ENCODE measurements at places on chromosomes 7 and 10.

DNA sequence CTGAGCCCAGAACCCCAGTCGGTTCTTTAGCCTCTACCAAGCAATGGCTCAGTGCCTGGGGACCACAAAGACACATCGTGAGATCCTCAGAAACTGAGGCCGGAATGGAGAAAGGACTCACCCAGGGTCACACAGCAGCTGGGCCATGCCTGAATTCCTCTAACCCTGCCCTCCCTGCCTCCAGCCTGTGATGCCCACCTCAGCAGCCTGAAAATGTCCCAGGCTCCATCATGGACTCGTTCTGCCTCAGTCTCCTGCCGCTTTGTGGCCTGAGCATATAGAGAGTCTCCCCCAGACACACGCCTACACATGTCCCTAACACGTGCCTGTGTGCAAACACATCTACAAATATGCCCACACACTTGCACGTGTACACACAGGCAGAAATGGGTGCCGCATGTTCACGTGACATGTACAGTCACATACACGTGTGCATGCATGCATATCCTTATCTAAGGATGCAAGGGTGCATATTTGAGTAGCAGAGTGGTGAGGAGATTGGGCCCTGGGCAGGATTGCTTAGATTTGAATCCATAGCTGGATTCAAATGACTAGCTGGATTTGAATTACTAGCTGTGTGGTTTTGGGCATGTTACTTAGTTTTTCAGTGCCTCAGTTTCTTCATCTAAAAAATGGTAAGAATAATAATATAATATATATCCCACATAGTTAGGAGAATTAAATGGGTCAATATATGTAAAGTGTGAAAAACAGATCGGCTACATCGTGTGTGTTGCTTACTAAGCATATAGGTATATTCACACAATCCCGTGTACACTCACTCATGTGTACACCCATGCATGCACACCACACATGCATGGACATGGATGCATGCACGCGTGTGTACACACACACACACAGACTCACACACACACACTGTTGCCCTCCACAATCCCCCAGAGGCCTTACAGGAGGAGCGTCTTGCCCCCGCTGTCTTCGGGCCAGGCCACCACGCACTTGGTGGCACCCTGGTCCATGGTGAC is 2.4 kb downstream of the TACR2 start:
- no peak for DNase-seq

DNA sequence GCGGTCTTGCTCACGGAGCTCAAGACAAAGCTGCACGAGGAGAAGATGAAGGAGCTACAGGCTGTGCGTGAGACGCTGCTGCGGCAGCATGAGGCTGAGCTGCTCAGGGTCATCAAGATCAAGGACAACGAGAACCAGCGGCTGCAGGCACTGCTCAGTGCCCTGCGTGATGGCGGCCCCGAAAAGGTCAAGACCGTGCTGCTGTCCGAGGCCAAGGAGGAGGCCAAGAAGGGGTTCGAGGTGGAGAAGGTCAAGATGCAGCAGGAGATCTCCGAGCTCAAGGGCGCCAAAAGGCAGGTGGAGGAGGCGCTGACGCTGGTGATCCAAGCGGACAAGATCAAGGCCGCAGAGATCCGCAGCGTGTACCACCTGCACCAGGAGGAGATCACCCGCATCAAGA is 51.4 kb downstream of the JAKMIP3 start:
- DNase-seq, result no peak

DNA sequence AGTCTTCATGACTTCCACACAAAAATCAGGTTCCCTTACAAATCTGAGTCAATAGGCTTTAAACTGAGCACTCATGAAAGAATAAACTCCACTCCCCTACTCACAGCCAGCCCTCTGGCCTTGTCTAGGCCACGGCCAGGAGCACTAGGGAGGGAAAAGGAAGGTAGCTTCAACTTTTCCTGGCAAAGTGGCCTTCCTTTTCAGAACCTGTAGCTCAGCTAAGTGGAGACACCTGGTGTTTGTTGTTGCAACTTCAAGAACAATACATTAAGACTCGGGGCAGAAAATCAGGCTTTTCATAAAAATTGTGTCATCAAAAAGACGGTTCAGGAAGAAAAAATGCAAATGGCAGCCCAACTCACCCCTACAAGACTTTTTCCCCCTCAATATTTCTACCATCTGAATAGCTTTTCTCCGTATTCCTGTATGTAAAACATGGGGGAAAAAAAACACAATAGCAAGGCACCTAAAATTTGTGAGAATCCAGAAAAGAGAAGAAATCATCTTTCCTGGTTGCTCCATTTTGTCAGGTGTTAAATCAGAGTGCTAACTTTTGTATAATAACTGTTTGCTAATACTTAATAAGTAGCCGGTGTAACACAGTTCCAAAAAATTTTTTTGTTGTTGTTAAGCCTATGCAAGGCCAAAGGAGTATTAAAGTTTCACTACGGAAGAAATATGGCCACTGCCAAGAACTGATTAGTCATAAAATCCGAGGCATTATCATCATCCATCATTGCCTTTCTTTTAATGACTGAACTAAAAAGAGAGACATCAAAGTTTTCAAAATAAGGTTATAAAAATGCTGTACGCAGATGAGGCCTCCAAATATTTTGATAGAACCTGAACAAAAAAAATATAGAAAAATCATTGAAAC is 66.2 kb upstream of the ARID5B start:
- no peak for DNase-seq

- DNase-seq, result peak; percentile 23
Measured at GRCh38 chr7:151248346-151249033, at the start of gene SMARCD3. TSS of gene SMARCD3 (minus strand) at chr7:151248694. CDS start at chr7:151248562, 132 bp downstream.

- DNase-seq, result no peak
Measured at GRCh38 chr7:41822259-41822817, 119.4 kb upstream of the INHBA start.

- no peak for DNase-seq
Measured at GRCh38 chr7:155577509-155577905, 31.1 kb upstream of the CNPY1 start.

- peak; percentile 55 for DNase-seq
Measured at GRCh38 chr10:91788527-91788926, 9.7 kb upstream of the TNKS2 start.

GRCh38 chr10:93852476-93853095 is 41.2 kb upstream of the SLC35G1 start:
- no peak for DNase-seq

DNA sequence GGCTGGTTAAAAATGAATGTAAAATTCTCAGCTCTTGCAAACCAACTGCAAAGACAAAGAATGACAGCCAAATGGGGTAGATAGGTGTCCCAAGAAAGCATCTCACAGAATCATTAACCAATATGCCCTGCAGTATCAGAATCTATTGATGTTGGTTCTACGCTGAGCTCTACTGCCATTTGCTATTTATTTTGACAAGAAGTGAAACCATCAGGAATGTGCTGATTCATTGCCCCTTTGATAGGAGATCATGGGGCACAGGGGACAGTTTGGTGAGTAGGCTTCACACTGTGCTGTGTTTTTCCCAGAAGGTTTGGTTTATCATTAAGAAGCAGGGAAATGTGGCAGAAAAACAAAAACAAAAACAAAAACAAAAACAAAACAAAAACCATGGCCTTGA is 19.4 kb upstream of the CDC14C start:
- no peak for DNase-seq

DNA sequence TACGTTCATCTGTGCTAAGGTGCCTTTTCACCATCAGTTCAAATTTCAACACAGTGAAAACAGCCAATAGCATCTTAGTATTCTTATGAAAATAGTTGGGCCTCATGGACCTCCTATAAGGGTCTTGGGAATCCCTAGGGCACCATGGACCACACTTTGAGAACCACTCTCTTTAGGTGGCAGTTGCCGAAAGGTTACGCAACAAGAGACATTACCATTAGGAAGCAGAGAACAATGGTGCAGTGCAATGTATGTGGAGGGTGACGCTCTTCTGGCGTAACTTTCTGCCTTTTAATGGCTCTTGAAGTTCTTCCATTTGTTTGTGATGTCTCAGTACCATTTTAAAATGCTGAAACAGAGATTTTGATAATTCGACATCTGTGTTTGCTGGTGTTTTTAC is 131.1 kb downstream of the CNNM2 start:
- DNase-seq, result no peak

DNA sequence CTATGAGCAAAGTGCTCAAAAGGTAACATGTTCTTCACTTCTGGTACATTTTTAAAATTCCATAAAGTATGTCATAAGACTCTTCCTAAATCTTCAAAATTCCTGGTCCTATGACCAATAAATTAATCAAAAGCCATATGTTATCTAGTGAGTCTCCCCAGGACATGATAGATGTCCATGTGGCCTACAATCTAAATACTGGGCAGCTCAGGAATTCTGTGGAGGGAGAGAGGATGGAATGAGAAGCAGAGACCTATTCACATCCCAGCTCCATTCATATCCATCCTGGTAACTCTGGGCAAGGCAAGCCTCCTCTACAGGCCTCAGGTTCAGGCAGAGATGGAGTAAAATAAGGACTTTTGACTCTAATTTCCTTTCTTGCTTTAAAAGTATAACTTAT is 224.8 kb downstream of the MTERF1 start:
- no peak for DNase-seq

GRCh38 chr10:127417686-127418401 is 131.3 kb upstream of the NPS start:
- DNase-seq, result no peak

DNA sequence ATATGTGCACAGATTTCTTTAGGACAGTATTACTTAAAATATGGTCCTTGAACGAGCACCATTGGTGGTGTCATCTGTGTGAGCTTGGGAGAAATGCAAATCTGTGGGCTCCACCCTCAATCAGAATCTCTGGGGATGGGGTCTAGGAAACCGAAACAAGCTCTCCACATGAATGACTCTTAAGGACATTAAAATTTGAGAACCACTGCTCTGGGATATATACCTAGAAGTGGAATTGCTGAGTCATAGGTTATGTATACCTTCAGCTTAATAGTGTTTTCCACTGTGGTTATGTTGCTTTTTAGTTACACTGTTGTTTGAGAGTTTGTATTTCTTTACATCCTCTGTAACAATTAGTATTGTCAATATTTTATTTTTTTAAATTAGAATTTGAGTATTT is 24.0 kb downstream of the ZNRF2 start:
- DNase-seq, result no peak

DNA sequence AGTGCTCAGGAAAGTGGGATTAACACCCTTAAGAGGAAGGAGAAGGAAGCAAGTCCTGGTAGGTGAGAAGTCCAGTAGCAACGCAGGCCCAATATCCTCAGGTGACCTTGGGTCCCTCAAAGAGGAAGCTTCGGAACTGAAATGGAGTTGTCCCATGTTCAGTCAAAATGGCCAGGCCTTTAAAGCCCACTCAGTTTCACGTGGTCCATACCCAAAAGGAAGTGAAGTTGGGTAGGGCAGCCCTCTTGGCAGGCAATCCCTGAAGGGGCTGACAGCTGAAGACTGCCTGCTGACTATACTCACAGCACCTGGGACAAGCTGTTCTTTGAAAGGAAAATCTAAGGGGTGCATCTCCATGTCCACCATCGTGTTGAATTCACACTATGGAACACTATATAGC is 3.0 kb downstream of the GSAP start:
- DNase-seq, result no peak

- peak; percentile 84 for DNase-seq
Measured at GRCh38 chr10:24851629-24852028, 100.8 kb downstream of the PRTFDC1 start.

DNA sequence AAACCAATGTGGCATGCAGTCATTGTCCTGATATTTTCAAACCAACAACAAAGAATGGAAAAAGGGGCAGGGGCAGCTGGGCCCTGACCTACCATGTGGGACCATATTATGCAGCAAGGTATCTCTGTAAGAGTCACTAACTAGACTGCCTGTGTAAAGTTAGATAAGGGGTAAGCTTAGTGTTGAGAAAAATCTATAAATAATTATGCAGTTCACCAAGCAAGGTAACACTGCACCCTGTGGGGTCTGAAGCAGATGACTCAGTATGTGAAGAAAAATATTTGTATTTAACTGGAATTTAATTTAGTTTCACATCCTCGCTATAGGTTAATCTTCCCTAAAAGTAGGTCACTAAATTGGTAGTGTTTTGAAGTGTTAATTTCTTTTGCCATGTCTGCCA is 99.3 kb downstream of the PPP1R3A start:
- DNase-seq, result no peak

DNA sequence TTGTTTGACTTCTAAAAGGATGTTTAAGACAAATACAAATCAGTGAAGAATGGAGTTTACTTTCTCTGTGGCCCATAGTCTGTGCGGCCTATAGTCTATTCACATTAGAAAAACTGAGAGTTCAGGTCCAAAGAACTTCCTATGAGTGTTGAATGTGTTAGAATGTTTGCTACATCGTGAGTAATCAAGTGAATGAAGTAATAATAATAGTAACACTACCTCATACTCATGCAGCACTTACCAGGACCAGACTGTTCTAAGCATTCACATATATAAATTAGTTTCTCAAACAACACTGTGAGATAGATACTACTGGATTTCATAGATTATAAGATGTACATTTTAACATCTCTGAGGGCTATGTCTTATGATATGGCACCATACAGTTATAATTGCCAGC is 70.4 kb downstream of the RALA start:
- DNase-seq, result no peak

- no peak for DNase-seq
Measured at GRCh38 chr7:32639122-32639521, 143.8 kb downstream of the AVL9 start.

GRCh38 chr7:129644634-129645230 is 33.2 kb downstream of the NRF1 start:
- DNase-seq, result peak; percentile 22

GRCh38 chr7:70237831-70238575 is 639.7 kb downstream of the AUTS2 start:
- no peak for DNase-seq

DNA sequence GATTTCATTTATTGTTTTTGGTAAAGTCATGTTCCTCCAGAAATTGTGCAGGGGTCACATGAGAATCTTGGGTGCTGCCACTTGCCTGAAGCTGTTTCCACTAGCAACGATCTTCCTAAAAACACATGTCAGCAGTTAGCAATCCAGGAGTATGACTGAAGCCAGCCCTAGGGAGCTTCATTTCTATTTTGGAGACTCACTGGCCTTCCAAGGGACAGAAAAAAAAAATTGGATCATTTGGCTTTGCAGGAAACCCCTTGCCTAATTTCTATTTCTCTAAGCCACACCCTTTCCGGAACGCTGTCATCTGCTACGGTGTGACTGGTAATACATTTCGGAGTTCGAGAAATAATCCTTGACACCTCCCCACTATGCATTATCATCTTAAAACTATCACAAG is 204.7 kb downstream of the TAX1BP1 start:
- DNase-seq, result no peak

GRCh38 chr7:89780291-89780690 is 374.0 kb upstream of the STEAP1 start:
- DNase-seq, result no peak

- DNase-seq, result no peak
Measured at GRCh38 chr7:47636433-47637175, 54.7 kb upstream of the TNS3 start.

DNA sequence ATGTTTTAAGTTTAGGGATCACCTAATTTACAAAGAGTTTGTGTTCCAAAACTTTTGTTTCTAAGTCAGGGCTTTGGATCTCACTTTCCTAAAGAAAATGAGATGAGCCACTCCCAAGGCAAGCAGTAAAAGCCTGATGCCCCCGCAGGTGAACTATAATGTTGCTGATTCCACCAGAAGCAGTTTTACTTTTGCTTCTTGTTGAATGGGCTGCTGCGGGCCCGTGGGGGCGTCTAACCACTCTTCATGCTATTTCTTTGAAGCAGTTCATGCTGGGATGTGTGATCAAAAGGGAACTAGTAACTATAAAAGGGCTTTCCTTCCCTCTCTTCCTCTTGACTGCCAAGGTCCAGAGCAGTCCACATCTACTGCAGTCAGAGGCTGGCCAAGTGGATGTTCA is 118.7 kb upstream of the NEBL start:
- DNase-seq, result no peak

- DNase-seq, result no peak
Measured at GRCh38 chr7:3888096-3888495, 587.0 kb downstream of the SDK1 start.

Measured in NCI-H2029 (cell line).